ENCODE measurements at places on chromosomes 4 and X.

- DNase-seq = no peak
These were observed 24.6 kb upstream of the GPR50 start for GRCh38 chrX:151151665-151152267.

- DNase-seq = no peak
These were observed 61.3 kb upstream of the UNC5C start for GRCh38 chr4:95610061-95610569.

DNA sequence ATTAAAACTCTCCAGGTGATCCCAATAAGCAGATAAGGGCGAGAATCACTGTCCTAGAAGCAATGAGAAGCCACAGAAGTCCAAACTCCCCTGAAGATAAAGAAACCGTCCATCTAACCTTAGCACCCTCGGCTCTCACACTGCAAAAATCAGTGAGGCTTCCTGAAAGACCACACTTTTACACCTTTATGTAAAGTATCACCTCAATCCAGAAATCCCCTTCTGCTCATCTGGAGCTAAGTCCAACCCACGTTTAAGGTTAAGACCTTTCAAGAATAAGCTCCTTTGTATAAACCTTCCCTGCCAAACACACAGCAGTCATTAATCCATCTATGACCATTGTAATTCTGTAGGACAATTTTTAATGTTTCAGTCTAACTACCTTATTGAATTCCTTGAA, 41.7 kb downstream of the LIN54 start:
- no peak for DNase-seq

DNA sequence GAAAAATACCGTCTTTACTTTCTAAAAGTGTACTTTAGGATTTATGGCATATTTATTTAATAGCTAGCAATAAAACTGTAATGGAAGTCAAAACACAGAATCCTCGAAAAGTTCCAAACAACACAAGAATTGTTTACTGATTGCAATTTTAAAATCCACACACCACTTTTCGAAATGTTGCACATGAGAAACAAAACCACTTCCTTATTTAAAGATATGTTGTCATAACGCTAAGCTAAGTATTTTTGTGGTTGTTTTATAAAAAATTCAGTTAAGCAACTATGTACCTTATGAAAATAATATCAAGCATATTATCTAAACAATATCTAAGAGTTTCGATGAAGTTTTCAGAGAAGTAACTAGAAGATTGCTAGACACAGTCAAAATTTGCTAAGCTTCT, 344 bp downstream of the TMPRSS11D start:
- DNase-seq = no peak

- no peak for DNase-seq
These were observed 19.8 kb upstream of the PDE5A start for GRCh38 chr4:119648398-119648797.

- DNase-seq = no peak
These were observed 41.6 kb downstream of the TMA16 start for GRCh38 chr4:163536091-163536490.

- DNase-seq = no peak
These were observed 149.3 kb downstream of the SOWAHB start for GRCh38 chr4:76748649-76749048.

DNA sequence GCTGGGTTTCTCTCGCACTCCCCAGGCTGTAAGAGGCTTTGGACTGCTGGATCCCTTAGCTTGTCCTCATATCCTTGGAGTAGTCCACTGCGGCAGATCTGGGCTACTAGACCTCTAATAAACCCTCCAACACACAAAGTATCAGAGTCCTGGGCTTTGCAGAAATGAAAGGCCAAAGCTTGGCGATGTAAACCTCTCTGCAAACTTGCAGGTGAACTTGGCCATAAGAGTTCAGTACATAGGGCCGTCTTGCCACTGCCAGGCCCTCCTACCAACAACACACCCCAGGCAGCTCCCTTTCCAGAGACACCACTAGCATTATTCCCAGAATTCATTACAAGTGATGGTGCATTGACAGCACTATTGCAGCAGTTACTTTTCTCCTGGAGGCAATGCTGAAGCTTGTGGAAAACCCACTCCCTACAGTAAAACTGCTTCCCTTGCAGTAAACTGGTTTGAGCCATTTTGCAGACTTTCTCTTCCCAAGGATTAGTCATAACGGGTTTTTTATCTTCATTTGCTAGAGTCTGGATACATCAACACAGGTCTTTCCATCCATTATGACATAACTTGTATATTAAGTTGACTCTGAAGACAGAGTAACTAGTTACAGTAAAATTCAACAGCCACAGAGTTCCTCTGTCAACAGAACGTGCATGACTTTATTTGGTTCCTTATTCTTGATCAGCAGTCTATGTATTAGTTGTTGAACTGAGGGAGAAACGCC, 2.4 kb downstream of the ANKRD50 start:
- no peak for DNase-seq

- DNase-seq = no peak
These were observed 29.6 kb upstream of the SCML1 start for GRCh38 chrX:17707731-17708130.

DNA sequence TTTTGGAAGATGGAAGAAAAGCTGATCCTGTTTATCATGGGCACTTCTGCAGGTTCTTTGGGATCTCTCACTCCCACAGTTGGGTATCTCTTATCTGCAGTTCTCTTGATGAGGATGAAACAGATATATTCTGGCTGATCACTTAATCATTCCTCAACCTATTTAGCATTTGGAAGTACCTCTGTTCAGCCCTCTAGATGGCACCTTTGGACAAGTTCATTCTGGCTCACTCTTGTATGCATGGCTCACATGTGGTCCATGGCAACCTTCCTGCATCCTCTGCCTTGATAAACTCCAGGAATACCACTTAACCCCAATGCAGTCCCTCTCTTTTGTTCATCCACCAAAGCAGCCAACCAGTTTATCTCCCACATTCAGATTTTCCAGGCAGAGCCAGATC, 74.2 kb downstream of the SMARCA5 start:
- DNase-seq = no peak

GRCh38 chr4:155620637-155621036, 46.0 kb upstream of the GUCY1A1 start:
- no peak for DNase-seq

GRCh38 chrX:83759872-83760271, 101.1 kb upstream of the CYLC1 start:
- DNase-seq = no peak
